ENCODE measurements at places on chromosomes 3 and 15.

DNA sequence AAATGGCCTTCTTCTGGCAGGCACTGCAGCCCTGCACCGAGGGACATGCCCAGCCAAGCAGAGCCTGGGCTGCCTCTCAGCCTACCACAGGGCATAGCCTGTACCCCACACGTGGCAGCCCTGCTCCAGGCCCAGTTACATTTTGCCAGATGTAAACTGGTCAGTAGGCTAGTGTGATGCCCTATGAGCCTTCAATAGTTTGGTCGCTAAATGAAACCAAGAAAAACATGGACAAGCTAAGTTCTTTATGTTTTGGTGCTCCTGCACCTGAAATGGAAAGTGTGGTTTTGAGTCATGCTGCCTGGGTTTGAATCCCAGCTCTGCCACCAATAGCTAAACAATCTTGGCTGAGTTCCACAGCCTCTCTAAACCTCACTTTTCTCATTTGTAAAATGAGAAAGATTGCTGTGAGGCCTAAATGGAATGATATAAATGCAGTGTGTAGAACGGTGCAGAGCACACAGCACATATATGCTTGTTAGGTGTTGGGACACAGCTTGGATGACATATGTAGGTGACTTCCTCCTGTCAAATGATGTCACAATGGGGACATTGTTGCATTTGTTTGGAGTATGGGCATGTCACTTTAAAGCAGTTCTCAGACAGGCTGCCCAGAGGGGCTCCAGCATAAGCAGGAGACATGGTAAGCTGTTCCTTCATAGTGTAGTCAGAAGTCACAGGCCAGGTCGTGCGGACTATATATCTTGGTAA is 57.4 kb downstream of the ZBTB38 start:
- DNase-seq, result no peak

GRCh38 chr3:123419850-123420297 is 29.0 kb downstream of the ADCY5 start:
- DNase-seq, result no peak

GRCh38 chr3:185067173-185067572 is 85.7 kb downstream of the C3orf70 start:
- peak; percentile 77 for DNase-seq

DNA sequence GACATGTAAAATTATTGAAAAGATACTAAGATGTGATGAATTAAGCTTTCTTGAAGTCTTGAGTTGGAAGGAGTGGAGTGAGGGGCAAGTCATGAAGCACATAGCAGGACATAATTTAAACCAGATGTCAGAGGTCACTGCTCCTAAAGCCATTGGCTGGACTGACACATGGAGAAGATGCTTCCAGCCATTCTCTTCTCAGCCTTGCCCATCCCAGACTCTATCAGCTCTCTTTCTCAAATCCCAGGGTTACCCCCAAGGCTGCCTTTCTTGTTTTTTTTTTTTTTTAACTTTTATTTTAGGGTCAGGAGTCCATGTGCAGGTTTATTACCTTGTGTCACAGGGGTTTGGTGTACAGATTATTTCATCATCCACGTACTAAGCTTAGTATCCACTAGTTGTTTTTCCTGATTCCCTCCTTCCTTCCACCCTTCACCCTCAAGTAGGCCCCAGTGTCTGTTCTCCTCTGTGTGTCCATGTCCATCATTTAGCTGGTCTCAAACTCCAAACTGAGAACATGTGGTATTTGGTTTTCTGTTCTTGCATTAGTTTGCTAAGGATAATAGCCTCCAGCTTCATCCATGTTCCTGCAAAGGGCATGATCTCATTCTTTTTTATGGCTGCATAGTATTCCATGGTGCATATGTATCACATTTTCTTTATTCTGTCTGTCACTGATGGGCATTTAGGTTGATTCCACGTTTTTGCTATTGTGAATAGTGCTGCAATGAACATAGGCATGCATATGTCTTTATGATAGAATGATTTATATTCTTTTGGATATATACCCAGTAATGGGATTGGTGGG is 18.9 kb downstream of the XIRP1 start:
- DNase-seq, result no peak

- no peak for DNase-seq
Observed at GRCh38 chr15:42650208-42651066, 75.0 kb downstream of the STARD9 start.

DNA sequence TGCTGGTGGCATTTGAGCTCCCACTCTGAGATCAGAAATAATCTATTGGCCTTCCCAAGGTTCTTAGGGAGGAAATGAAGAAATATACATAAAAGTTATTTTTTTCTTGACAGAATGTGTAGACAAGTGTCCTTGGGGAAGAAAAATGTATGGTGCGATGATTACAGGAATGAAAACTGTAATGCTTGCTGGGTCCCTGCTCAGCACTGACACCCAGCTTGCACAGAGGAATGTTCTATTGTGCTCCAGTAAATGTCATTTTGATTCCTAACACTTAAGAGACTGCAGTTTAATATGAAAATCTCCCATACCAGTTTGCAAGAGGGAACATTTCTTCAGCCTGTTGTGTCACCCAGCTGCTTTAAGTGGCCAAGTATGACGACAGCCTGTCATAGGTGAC is 271.3 kb upstream of the TPM1 start:
- DNase-seq, result no peak

DNA sequence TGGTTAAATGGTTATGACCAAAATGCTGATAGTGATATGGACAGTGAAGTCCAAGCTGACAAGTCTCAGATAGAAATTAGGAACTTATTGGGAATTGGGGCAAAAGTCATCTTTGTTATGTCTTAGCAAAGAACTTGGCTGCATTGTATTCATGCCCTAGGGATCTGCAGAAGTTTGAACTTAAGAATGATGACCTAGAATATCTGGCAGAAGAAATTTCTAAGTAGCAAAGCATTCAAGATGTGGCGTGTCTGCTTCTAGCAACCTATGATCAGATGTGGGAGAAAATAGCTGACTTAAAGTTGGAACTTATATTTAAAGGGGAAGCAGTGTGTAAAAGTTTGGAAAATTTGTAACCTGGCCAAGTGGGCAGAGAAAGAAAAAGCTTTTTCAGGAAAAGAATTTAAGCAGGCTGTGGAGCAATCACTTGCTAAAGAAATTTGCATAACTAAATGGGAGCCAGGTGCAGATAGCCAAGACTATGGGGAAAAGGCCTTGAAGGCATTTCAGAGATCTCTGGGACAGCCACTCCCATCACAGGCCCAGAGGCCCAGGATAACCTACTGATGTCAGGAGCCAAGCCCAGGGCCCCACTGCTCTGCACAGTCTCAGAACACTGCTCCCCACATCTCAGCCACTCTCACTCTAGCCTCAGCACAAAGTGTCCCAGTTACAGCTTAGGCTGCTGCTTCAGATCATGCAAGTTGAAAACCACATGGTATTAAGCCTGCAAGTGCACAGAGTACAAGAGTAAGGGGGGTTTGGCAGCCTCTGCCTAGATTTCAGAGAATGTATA is 147.8 kb upstream of the TGFBR2 start:
- DNase-seq, result no peak

- no peak for DNase-seq
Observed at GRCh38 chr3:76669322-76669721, 370.6 kb upstream of the ROBO2 start.

DNA sequence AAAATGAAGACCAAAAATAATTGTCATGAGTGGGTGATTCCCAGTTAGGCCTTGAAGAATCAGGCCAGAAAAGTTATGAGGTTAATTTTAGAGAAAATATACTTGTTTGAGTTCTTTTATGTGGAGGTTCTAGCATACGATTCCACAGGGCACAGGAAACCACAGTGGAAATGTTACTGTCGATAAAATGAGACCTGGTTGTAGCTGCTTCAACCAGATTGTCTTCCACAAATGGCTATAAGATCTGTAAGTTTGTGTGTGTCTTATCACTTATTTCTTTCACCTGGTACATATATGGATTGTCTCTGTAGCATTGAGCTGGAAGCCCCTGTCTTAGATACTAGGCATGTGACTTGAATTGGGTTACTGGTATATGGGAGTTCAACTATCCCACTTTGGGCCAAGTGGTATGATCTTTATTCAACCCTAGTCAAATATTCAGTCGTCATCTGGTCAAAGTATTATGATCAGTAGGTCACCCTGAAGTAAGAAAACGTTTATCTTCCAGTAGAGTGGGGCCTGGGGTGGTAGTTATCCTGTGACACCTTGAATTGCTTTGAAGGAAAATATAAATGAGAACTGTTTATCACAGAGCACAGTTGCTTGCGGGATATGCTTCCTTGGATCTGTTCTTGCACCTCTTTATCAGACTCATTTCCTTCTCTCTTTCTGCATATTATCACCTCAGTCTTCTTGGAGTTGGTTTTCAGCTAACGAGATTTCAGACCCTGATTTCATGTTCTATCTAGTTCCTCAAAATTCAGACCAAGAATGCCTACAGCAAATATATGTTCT is 21.5 kb upstream of the ZNF609 start:
- DNase-seq, result no peak

DNA sequence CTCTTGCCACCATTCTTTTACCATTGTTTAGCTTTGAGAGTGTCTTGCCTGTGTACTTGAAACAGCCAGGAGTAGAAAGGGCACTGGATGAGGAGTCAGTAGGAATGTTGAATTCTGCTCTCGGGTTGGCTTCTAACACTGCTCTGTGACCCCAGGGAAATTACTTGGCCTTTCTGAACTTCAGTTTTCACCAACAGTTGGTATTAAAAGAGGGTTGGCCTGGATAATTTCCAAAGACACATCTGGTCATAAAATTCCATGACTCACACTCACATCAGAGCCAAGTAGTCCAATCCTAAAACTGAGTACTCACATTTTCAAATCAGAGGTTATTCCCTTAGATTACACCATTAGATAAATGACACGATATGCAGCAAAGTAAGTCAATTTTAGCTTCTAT is 141.6 kb downstream of the ECT2 start:
- DNase-seq, result no peak

- DNase-seq, result no peak
Observed at GRCh38 chr3:142586803-142587406, 8.4 kb upstream of the ATR start.

DNA sequence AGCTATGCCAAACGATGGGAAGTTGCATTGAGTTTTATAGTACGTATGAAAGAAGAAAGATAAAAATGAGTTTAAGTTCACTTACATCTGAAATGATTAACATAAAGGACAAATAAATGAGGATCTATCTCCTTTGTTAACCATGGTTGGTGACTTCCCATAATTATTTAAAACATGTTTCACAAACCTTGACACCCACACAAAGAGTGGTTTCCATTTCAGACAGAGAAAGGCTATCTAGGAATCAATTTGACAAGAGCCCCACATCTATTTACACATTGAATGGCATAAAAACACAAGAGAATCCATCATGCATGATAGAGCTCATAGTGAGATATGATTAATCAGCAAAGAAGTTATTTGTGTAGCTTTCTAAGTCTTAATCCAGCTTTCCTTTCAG is 14.2 kb upstream of the MTMR10 start:
- DNase-seq, result no peak

GRCh38 chr3:35739181-35739809 is 100.0 kb downstream of the ARPP21 start:
- no peak for DNase-seq

DNA sequence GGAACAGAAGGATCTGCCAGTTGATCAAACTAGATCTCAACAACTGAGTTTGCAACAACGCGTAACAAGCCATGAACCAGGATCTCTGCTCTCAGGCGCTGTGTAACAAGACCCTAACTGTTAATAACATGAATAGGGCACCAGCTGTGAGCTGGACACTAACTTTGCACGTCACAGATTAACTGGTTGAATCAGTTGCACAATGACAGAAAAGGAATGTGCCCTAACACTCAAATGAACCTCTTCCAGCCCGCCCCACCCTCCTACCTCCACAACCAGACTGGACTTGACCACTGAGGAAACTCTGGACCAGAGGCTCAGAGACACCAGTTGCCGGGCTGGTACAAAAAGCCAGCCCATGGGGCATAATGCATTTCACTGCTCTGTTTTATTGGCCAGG is 34.3 kb downstream of the MCF2L2 start:
- DNase-seq, result no peak

DNA sequence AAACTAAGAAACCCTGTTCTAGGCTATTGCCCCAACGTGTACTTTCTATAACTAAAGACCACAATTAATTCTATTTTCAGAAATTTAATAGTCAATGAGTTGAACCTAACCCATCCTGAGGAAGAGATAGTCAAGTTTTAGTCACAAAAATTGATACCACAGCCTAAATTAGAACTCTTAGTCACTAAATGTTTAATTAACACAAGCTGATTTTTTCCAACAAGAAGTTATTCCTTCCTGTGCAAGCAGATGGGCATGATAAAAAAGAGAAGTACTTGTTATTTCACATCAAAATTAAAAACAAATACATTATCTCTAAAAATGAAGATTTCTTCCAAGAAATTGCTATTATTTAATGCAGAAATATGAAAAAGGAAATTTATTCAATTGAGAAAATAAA is 38.4 kb upstream of the TERB2 start:
- no peak for DNase-seq

DNA sequence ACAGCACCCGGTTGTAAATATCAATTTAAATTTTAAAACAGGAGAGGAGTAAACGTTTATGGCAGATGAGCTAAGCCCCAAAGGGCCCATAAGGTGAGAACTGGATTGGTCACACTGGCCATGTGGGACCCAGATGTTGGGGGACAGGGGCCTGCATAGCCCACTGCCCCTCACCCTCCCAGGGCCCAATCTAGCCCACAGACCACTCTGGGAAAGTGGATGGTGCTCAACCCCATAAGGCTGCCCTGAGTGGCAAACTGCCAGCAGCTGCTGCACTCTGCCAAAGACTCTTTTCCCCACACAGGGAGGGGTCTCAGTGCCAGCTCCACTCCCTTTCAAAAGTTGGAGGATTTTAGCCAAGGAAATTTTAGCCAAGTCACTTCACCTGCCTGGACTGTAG is 42.5 kb downstream of the CCDC12 start:
- no peak for DNase-seq

DNA sequence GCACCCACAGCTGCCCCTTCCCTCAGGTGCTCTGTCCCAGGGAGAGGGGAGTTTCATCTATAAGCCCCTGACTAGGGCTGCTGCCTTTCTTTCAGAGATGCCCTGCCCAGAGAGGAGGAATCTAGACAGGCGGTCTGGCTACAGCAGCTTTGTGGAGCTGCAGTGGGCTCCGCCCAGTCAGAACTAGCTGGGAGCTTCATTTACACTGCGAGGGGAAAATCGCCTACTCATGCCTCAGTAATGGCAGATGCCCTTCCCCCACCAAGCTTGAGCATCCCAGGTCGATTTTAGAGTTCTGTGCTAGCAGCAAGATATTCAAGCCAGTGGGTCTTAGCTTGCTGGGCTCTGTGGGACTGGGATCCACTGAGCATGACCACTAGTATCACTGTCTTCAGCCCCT is 181.2 kb upstream of the RARB start:
- DNase-seq, result no peak

DNA sequence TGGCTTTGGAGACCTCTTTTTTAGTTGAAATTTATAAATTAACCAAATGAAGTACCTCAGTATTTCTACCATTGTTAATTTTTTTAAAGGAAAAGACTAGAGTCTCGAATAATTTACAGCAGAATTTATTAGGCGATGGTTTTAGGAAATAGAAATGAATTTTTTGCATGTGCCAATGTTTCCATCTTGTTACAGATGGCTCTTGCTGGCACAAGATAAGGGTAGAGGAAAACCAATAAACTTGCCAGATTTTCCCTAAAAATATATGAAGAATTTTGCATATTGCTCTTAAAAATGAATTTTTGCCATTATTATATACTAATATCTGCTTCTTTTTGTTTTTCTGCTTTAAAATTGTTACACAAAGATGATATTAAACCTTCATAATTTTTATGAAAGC is 380.7 kb downstream of the NLGN1 start:
- DNase-seq, result no peak

Measured in esophagus muscularis mucosa (tissue), 4 donors.